ENCODE measurements at places on chromosomes 13 and 19.

GRCh38 chr13:48580185-48580803 is 47.4 kb upstream of the RCBTB2 start:
- peak; percentile 63 for DNase-seq

DNA sequence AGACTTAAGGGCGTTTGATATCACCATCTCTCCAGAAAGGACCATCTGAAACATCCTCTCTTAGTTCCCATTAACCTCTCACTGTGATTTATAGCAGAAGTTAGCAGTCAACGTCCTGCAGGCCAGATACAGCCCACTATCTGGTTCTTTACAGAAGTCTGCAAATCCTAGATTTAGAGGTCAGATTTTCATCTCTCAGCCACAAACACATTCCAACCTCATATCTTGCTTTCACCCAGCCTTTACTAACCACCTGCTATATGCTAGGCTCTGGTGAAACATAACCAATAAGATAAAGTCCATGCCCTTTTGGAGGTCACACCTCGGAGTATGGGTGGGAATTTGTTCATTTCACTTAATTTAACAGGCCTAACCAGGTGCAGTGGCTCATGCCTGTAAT is 76.8 kb upstream of the CACNA1A start:
- DNase-seq = no peak

DNA sequence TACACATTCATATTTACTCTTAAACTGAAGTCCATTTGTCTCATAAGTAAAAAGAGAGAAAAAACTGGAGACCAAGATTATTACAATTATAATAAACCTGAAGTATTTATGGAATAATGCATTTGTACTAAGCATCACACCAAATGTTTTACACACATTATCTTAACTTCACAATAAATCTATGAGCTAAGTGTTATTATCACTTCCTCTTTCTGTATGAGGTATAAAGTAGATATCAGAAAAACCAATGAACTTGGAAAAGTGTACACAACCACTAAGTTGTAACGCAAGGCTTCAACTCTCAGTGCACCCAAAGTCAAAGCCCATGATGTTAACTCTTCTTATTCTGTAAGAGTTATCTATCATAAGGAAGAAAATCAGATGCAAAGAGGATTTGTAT is 274.7 kb downstream of the FGF14 start:
- no peak for DNase-seq

GRCh38 chr13:74301258-74301935 is 167.2 kb upstream of the KLF12 start:
- DNase-seq = no peak

GRCh38 chr13:110583178-110583865 is 21.8 kb upstream of the RAB20 start:
- no peak for DNase-seq

DNA sequence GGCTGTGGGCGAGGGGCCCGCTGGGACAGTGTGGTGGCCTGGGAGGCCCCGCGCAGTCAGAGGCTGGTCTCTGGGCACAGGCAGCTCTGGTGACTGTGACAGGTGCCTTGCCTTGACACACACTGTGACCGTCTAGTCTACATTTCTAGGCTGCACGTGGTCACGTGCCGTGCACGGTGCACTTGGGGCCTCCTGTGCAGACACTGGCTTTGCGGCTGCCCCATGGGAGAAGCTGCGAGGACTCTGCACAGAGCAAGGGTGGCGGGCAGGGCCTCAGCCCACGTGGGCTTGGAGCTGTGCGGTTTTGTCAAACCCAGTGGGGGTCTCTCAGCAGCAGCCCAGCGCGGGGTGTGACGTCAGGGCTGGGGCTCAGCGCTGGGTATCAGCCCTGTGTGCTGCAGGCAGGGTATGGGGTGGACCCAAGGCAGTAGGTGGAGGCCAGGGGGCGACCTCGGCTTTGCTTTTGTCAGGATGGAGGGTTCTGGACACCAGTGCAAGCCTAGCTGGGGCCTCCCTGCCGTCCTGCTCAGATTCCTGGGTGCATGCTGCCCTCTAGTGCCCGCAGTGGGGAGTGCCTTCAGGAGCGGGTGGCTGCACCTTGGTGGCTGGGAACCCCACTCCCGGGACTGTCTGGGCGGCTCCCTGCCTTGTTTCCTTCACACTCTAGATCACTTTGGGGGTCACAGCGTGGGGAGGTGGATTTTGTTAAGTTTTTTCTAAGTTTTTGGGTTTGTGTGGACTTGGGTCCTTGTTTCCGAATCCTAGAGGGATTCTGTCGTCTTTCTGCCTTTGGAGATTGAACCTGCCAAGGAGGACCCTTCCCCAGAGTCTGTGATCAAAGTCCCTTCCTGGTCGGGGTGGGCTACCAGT is 62.6 kb downstream of the KDM4B start:
- DNase-seq = peak; percentile 67

- no peak for DNase-seq
Measured at GRCh38 chr13:97279913-97280312, 57.8 kb downstream of the MBNL2 start.

DNA sequence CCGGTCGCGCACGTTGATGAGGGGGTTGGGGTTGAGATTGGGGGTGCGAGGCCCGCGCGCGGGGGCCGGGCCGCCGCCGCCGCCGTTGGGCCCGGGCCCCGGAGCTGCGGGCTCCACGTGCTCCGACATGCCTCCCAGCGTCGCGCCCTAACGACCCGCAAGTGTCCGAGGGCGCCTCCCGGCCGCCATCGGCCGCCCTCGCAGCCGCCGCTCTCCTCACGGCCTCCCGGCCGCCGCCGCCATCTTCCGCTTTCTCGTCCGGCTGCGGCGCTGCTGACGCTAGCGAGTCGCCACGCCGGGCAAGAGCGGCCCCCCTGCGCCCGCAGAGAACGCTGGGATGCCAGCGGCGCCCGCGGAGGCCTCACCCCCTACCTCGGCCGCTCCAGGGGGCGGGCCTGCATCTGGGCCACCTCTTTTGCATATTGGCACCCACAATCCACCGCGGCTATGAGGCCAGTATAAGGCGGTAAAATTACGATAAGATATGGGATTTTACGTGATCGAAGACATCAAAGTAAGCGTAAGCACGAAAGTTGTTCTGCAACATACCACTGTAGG is at the start of gene TMEM259:
TMEM259 (minus strand) TSS at position 256 of the 558 bp plus-strand sequence; CDS start at position 129, 127 bp downstream.
- DNase-seq = peak; percentile 93

GRCh38 chr13:48194379-48194754 is 38.6 kb upstream of the ITM2B start:
- DNase-seq = no peak

- DNase-seq = no peak
Measured at GRCh38 chr19:38655148-38655824, 7.8 kb downstream of the ACTN4 start.

GRCh38 chr19:12788042-12788681 is 3.1 kb upstream of the JUNB start:
- DNase-seq = no peak

GRCh38 chr19:45051929-45052579 is 13.2 kb downstream of the CLASRP start:
- DNase-seq = no peak

DNA sequence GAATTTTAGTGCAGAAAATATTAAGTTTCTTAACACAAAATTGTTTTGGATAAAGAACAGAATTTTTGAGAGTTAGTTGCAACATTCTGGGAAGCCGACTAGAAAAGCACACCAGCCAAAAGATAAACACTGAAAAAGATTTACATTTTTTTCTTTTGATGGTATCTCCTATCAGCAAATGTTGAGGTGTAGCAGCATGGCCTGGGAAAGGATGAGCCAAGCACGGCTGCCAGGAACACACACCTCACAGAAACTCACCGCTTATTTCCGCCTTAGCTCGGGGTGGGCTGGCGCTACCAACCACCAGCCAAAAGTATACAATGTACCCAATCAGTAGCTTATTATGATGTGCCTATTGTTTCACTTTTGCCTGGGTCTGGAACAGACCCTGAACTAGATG is 134.7 kb downstream of the MIPEP start:
- DNase-seq = no peak

GRCh38 chr19:1942078-1942933 is 1.3 kb downstream of the CSNK1G2 start:
- peak; percentile 68 for DNase-seq

DNA sequence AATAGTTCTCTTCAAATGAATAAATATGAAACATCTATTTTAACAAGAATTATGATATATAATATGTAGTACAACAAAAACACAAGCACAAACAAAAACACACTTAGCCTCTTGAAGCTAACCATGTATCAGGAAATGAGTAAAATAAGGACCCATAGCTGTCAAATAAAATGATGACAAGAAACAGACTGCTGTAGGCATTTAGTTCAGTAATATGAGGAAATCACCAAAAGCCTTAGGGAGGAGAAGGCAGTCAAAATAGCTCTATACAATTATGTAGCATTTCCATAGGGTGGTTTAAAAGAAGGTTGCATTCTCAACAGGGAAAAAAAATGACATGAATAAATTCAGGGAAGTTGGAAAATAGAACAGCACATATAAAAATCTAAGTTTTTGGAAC is 163.4 kb downstream of the PCDH20 start:
- DNase-seq = no peak

GRCh38 chr19:16790051-16790450 is 39.1 kb upstream of the SIN3B start:
- DNase-seq = no peak

- no peak for DNase-seq
Measured at GRCh38 chr13:26685606-26686005, 75.0 kb downstream of the GPR12 start.

- peak; percentile 38 for DNase-seq
Measured at GRCh38 chr19:39328046-39328705, 7.5 kb upstream of the LRFN1 start.

GRCh38 chr19:38004186-38004520 is 97.1 kb downstream of the SIPA1L3 start:
- DNase-seq = no peak

- DNase-seq = no peak
Measured at GRCh38 chr13:20624213-20624612, 57.3 kb downstream of the IFT88 start.

DNA sequence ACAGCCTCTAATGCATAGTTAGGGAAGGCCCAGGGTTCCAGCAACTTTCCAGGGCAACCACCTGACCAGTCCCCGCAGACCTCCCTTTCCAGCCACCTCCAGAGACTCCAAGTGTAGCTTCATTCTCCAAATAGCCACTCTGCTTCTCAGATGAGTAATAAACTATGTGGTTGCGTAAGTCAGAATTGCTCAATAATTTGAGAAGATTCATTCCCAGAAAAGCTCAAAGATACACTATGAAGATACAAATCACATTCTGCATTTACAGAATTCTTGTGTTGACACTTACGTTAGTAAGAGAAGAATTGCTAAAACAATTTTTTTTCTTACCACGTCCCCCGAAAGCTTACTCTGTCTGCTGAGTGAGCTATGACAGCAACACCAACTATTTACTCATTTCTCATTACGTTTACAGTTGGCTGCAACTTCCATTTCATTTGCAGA is 8.2 kb upstream of the LATS2 start:
- DNase-seq = no peak

DNA sequence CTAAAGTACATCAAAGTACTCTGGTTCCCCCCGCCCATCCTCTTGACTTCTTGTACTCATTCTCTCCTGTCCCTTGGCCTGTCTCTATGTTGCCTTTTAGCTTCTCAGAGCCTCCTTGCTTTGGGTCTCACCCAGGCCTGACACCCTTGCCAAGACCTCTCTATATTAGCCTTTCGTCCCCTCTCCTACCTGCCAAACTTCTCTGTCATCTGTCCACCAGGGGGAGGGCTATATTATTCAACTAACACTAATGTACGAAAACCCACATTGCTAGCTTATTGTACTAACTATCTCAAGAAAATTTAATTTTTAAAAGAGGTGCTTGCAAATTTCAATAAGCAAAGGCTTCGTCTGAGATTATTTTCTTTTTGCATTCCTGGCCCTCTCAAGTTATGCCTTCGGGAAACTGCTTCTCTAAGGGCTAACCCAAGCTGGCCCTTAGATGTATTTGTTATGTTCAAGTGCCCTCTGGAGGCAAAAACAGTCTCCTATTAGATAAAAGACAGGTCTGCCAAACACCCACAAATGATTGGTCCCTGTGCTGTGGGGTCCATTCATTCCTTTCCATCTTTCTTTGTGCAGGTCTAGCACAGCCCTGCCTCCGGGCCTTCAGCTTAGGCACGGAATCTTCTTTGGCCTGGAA is 6.3 kb upstream of the MRPS31 start:
- DNase-seq = no peak

GRCh38 chr19:55259540-55260210 is 858 bp upstream of the PPP6R1 start:
- no peak for DNase-seq

- no peak for DNase-seq
Measured at GRCh38 chr19:35522745-35523327, 5.3 kb downstream of the SBSN start.

DNA sequence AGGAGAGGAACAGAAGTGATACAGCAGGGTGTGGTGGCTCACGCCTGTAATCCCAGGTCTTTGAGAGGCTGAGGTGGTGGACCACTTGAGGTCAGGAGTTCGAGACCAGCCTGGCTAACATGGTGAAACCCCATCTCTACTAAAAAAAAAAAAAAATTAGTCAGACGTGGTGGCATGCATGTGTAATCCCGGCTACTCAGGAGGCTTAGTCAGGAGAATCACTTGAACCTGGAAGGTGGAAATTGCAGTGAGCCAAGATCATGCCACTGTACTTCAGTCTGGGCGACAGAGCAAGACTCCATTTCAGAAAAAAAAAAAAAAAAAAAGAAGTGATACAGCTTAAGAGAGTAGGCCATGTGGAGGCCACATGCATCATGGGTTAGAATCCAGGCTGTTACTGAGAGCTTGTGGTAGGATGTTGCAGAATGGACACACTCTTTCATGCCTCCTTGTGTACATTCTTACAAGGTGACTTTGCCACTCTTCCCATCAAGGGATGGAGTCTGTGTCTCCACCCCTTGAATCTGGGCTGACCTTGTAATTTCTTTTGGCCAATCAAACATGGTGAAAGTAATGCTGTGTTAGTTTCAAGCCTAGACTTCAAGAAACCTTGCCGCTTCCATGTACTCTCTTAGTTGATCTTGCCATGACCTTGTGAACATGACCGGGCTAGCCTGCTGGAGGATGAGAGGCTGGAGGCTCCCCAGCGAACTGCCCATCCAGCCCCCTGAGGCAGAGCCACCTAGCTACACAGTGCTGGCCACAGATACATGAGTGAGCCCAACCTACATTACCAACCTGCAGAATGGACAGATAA is 12.3 kb downstream of the FAM187B start:
- DNase-seq = no peak

DNA sequence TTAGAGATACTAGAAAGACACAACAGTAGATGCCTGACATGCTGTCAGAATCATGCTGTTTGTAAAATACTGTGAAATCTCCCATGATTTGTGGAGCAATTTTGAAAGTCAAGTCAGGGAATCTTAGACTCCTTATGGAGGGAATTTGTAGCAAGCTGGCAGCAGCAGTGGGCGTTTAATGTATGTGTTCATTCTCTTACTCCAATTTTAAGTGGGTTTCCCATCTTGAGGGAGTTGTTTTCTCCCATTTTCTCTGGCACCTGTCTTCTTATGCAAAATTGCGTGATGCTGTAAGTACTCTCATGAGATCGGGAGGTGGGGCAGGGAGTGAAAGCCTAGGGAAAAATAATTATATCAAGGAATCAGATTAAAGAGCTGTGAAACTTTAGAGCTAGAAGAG is 16.0 kb upstream of the GTF2F2 start:
- no peak for DNase-seq

Measured in stimulated activated CD4-positive, alpha-beta T cell treated with anti-CD3 and anti-CD28 coated beads, TNF-alpha, amount 100 ng/mL, for 1 hour (primary cell).